Fibroblast of upper back skin (primary cell): ENCODE measurements at places on chromosomes 3 and 15.

GRCh38 chr3:71858503-71859122 is 73.7 kb upstream of the PROK2 start:
- no peak for DNase-seq

GRCh38 chr3:77298417-77298816 is 258.5 kb downstream of the ROBO2 start:
- DNase-seq, result no peak

DNA sequence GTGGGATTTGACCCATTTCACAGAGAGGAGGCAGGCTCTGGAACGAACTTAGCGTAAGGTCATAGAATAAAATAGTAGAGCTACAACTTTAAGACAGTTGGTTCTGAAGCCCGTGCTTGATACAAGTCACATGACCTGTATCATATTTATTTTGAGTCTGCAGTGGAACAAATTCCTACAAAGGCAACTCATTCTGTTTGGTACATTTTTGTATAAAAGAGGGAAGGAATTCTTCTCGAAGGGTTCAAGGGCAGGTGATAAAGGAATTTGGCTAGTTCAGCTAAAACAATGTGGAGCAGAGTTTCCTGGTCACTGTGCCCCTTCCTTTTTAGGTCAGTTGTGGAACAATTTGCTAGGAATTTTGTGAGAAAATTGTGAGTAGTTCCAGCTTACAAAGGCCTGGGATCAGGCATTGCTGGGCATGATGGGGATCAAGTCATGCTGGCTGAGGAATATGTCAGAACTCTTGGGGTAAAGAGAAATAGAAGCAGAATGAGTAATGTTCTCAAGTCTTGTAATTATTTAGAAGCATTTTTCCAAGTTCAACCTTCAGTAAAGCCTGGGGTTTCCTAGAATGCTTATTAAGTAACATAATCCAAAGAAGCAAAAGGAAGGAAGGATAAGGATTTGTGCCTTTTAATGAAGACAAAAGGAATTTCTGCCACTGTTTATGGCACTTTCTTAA is 19.1 kb downstream of the USP3 start:
- DNase-seq, result peak; percentile 31

DNA sequence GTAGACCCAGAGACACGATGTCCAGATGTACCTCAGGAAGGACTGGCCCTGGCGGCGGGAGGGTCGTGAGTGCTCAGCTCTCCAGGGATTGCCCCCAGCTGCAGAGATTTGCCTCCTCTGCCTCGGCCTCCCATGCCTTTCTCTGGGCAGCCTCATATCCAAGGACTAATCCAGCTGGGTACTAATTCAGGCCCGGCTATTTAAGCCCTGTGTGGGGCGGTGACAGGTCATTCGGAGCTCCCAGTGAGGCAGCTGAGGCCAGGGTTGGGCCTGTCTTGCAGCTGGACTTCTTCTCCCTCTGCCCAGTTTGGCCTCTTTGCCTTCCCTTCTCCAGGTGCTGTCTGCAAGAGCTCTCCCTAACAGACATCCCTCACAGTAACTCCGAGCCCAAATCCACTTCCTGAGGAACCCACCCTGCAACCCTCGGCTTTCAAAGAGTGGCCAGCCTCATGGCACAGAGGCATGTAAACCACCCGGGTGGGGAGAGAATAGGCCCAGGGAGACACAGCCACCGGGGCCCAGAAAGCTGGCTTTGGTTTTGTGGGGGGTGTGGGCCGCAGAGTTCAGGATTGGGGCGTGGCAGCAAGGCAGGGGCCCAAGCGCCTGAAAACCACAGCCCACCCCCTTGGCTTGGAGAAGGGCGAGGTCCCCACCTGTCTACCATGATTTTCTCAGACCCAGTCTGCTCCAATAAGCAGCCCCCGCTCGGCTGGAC is 85.8 kb downstream of the PPCDC start:
- no peak for DNase-seq

- no peak for DNase-seq
These were observed 304.0 kb upstream of the CBLB start for GRCh38 chr3:106172780-106173179.

- no peak for DNase-seq
These were observed 86.8 kb upstream of the CMSS1 start for GRCh38 chr3:99730870-99731269.

GRCh38 chr3:154235330-154235729 is 89.0 kb downstream of the DHX36 start:
- peak; percentile 46 for DNase-seq
